ENCODE measurements at places on chromosomes 4 and X.

DNA sequence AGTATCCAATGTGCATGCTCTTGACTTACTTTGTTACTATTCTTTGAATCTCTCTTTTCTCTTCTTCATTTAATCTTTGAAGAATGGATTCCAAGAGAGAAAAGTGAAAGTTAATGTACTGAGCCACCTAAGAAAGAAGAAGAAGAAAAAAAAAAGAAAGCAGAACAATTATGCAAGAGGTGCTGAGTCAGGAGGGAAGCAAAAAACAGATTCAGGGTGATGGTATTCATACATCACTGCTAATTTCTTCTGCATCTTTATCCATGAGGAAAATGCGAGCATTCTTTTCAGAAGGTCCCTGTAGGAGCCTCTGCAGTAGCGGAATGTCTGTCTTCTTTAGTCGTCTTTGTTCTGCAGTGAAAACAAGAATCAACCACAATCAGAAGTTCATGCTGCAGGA is 43.9 kb downstream of the RASSF6 start:
- no peak for DNase-seq

DNA sequence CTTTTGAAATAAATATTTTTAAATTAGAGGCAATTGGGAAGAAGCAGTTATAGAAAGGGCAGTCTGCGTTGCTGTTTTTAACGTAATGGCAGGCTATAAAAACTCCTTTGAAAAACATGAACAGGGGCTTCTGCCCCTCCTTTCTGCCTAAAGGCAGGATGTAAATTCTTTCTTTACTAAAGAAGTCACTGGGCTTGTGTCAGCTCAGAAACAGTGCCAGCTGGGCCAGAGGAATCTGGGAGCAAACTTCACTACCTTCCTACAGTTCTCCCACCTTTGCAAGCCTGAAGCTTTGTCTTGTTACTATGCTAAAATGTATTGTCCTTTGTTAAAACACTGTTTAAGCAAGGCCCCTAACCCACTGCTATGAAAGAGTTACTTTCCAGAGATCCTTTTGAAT is 1664.8 kb downstream of the RPA4 start:
- no peak for DNase-seq

DNA sequence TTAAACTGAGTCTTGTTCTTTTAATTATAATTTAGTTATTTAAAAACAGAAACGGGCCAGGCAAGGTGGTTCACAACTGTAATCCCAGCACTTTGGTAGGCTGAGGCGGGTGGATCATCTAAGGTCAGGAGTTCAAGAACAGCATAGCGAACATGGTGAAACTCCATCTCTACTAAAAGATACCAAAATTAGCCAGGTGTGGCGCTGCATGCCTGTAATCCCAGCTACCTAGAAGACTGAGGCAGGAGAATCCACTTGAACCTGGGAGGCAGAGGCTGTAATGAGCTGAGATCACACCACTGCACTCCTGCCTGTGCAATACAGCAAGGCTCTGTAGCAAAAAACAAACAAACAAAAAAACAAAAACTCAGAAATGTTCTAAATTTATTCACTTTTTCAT is 852.9 kb downstream of the TECRL start:
- DNase-seq: no peak

DNA sequence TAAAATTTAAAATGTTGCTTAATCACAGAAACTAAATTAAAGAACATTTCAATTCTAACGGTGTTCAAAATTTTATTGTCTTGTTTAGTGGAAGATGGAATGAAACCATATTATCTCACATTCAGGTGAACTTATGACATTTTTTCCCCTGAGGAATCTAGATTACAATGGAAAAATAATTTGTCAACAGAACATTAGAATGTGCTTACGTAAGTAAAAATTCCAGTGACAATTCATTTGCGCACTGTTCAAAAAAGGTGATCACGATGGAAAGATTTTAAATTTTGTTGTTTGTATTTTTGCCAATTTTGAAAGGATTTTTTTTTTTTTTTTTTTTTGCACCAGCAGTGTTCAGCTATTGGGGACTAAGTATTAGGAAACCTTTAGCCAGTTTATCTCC is 23.3 kb upstream of the SORBS2 start:
- no peak for DNase-seq

Data from kidney epithelial cell (primary cell).